SK-N-SH (cell line): ENCODE measurements at places on chromosomes 1 and 21. TPM values are rescaled to one million over a fixed set of nuclear protein-coding genes. Genes with fewer than 3 reads are reported as not detected.

GRCh38 chr1:60229821-60230220 is 156.3 kb upstream of the C1orf87 start:
- H3K27me3 ChIP-seq: no peaks in the 10 kb centered on the region
- H3K4me1 ChIP-seq: peaks cover 14% of the 10 kb centered on the region
- H3K36me3 ChIP-seq: no peaks in the 10 kb centered on the region
- H3K4me3 ChIP-seq: no peak overlapping the region
- no peak overlapping the region for H3K27ac ChIP-seq

DNA sequence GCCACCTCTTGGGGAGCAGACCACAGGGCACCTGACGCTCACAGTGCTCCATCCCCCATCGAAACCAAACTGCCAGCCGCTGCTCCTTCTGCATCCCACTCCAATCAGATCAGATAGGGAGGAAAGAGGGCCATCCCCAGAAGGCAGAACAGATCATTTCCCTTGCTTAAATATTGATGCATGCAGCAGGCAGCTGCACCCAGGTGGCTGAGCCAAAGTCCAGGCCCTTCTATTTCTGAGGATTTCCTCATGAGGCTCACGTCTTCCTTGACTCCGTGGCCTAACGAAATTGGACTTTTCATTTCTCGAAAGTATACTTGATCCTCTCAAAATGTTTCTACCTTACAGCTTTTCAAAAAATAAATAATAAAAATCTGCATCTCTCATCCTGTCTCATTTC is 239.2 kb downstream of the ATG4C start:
- no peaks in the 10 kb centered on the region for H3K4me1 ChIP-seq
- no peaks in the 10 kb centered on the region for H3K27me3 ChIP-seq
- H3K4me3 ChIP-seq: no peak overlapping the region
- no peak overlapping the region for H3K27ac ChIP-seq
- peak; percentile 20 for DNase-seq

DNA sequence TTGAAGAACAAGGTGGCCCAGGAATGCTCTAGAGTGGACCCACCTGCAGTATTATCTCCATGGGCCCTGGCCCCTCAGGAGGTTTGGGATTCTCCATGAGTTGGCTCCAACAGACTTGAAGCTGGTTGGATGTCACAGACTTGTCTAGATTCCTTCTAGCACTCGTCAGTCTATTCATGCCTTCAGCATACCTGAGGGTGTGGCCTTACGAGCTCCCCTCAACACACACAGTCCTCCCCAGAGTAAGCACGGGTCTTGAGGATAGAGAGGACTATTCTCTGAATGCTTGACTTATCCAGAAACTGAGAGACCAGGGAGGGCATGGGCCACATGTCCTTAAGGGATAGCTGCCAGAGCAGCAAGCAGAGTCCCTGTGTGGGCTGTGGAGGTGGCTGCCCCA is 45.9 kb upstream of the COL6A1 start:
- H3K36me3 ChIP-seq: no peaks in the 10 kb centered on the region
- H3K27me3 ChIP-seq: no peaks in the 10 kb centered on the region
- no peak overlapping the region for H3K27ac ChIP-seq
- no peak for DNase-seq

DNA sequence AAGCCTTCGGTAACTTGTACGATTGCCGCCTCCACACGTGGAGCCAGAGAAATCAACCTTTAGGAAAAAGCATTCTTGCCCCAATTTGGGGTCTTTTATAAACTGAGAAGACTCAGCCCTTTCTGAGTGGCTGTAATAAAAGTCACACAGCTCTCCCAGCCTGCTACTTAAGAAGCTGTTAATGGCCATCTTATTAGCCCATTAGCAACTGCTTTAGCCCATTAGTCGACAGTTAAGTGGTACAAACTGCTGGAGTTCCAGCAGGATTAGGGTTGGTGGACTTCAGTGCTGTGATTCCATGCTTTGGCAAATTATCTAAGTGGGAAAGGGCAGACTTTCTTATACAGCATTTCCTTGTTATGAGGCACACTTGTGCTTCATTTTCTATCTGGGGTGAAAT is 461.3 kb downstream of the RPS6KC1 start:
- H3K4me3 ChIP-seq: no peak overlapping the region
- no peak overlapping the region for H3K27ac ChIP-seq
- no peak for DNase-seq
- no peaks in the 10 kb centered on the region for H3K27me3 ChIP-seq
- no peaks in the 10 kb centered on the region for H3K36me3 ChIP-seq

GRCh38 chr1:187490266-187490665 is 661.5 kb downstream of the PLA2G4A start:
- H3K27me3 ChIP-seq: no peaks in the 10 kb centered on the region
- H3K4me3 ChIP-seq: no peak overlapping the region
- H3K27ac ChIP-seq: no peak overlapping the region

Gene STPG1
- polyA plus RNA-seq: 8.6 and 8.7 TPM in 2 replicates

Gene PPFIA4
- 4.4 and 5.5 TPM in 2 replicates for polyA plus RNA-seq

Gene HEYL
- polyA plus RNA-seq: not detected in 2 replicates
